ENCODE measurements at places on chromosomes 3 and 15.

GRCh38 chr3:141278196-141279076, 46.8 kb downstream of the PXYLP1 start:
- DNase-seq: no peak

DNA sequence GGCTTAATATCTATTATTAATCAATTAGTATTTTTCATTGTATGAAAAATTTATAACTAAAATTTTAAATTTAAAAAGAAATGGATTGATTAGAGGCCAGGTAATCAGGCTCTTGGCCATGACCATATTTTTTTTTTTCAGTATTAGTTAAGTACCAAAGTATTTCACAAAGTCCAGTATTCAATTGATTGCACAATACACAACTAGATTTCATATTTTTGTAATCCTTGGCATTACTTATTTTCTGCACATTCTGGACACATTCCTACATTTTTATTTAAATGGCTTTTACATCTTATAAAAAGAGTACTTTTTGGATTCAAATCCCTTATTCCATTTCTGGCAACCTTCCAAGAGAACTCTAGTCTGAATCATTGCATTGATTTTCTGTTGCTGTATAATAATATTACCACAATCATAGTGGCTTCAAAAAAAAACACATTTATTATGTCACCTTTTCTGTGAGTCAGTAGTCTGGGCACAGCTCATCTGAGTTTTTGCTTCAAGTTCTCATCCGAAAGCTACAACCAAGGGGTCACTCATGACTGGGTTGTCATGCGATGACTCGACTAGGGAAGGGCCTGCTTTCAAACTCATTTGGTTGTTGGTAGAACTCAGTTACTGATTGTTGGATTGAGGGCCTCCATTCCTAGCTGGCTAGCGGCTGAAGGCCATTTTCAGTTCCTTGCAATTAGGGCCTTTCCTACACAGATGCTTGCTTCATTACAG, 90.7 kb downstream of the CNTN6 start:
- no peak for DNase-seq

GRCh38 chr15:38005953-38006808, 71.7 kb downstream of the TMCO5A start:
- DNase-seq: no peak

DNA sequence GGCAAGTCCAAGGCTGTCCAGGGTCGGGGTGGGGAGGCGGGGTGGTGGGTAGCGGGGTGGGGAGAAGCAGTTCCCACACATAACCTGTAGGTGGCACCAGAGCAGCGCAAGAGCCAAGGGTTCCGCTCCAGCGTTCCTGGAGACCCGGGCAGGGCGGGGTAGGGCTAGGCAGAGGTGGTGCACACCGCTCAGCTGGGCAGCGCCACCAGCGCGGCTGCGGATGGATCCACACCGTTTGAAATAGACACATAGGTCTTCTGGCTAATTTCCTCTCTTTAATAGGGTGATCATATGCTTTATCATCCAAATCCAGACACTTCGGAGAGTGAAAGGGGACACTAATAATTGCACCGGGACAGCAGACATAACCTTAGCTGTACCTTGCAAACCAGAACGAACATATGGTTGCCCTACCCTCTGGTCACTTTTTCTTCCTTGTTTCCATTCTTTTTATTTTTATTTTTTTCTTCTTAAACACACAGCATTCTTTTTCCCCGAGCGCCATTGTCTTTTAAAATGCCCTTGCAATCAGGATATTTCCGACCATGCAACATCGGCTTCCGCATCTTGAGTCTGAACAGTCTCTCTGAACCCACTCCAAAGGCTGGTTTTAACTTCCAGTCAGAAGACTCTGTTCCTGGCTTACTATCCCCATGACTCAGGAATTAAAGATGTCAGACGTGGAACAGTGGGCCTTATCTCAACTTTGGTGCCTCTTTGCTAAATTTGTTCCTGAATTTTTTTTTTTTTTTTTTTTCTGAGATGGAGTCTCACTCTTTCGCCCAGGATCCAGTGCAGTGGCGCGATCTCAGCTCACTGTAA, 12.5 kb upstream of the ZSCAN2 start:
- peak; percentile 60 for DNase-seq

GRCh38 chr3:42773409-42773751, 327 bp upstream of the CCDC13 start:
- DNase-seq: no peak

DNA sequence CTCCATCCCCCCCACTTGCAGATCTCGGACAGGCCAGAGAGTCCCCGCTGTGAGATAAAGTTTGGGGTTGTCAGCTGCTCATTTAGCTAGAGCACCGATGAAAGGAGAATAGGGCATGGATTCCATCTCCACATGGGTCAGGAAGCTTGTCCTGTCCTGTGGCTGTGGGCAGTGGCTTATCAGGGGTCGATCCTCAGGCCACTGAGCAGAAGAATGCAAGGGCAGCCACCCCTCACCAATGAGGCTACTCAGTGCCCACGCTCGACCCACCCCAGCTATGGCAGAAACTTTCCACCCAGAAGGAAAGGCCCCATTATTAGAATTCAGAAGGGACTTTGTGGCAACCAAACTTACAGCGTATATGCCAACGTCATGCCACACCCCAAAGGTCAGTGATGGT, 43.3 kb downstream of the CPN2 start:
- DNase-seq: no peak

GRCh38 chr15:80825361-80826030, 46.3 kb downstream of the CEMIP start:
- DNase-seq: no peak

DNA sequence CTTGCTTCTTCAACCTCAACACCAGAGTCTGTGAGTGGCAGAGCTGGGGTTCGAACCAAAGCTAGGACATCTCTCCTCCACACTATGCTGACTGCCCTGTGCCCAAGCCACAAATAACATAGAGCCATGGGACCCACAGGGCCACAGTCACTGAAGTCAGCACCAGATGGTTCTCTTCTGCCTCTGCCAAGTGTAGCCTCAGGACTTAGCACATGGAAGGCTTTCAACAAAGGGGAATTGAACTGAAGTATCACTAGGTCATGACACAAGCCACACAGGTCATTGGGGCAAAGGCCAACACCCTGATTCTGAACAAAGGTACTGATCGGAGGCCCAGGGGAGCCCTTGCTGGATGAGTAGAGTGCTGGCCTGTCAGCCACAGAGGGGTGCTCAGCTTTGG, 83.6 kb downstream of the BDH1 start:
- DNase-seq: no peak

- no peak for DNase-seq
These were observed 74.6 kb downstream of the GTPBP8 start for GRCh38 chr3:113065336-113065735.

DNA sequence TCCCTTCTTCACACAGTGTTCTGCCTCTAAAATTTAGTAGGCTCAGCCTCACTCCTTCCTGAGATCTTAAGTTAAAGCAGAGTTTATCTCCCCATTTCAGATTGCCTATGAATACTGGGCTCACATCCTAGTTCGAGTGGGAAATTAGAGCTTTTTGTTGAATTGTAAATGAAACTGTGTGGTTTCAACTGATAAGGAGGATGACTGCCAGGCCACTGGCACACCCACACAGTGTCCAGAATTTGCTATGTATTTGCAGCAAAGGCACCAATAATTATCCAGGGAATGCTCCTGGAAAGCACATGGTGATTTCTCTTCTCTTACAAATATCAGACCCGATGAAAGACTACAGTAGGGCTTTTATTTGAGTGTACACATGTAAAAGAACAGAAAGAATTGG, 308.1 kb upstream of the COL8A1 start:
- no peak for DNase-seq

DNA sequence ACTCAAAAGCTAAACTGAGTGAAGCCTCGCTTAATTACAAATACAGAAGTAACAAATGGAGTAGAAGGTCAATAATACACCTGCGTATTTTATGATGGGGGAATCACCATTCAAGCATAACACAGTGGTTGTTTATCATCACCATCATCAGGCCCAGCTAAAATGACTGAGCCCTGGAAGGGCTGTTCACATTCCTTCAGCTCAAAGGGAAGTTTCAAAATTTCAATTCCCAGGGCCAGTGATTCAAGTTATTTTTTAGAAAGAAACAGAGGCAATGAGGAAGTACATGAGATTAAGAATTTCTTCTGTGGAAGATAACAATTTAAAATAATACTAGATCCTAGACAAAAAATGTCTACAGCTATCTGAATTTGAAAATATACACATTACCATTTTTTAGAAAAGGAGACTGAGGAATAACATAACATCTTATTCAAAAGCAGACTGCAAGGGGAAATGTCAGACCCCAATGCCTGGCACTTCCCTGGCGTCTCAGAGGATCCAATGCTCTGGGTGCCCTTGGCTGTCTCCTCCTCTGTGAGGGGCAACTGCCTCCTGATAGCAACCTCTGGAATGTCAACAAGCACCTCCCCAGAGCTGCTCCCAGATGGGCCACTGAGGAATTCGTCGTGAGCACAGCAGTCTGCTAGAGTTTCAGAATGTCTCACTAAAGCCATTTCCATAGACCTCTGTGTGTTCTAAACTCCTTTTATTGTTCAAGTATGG, 22.8 kb downstream of the EHD4 start:
- DNase-seq: no peak

- no peak for DNase-seq
These were observed 51.9 kb downstream of the WWTR1 start for GRCh38 chr3:149605902-149606301.

- no peak for DNase-seq
These were observed 12.1 kb downstream of the VEPH1 start for GRCh38 chr3:157491136-157491535.

DNA sequence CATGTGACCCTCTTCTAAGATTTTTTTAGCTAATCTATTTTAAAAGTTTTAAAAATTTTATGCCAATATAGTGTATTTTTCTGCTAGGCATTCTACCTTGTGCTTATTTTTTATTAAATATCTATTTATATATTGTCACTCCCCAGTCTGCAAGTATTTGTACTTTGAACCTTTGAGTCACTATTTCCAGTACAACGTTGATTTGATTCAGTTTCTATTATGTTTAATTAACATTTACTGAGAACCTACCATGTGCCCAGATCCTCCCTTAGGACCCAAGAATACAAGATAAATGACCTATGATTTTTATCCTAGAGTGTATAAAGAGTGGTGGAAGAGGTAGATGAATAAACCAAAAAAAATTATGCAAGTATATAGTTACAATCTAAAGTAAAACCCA, 311.2 kb downstream of the DOCK3 start:
- DNase-seq: no peak

- no peak for DNase-seq
These were observed 1.1 kb upstream of the MUSTN1 start for GRCh38 chr3:52835766-52836470.

DNA sequence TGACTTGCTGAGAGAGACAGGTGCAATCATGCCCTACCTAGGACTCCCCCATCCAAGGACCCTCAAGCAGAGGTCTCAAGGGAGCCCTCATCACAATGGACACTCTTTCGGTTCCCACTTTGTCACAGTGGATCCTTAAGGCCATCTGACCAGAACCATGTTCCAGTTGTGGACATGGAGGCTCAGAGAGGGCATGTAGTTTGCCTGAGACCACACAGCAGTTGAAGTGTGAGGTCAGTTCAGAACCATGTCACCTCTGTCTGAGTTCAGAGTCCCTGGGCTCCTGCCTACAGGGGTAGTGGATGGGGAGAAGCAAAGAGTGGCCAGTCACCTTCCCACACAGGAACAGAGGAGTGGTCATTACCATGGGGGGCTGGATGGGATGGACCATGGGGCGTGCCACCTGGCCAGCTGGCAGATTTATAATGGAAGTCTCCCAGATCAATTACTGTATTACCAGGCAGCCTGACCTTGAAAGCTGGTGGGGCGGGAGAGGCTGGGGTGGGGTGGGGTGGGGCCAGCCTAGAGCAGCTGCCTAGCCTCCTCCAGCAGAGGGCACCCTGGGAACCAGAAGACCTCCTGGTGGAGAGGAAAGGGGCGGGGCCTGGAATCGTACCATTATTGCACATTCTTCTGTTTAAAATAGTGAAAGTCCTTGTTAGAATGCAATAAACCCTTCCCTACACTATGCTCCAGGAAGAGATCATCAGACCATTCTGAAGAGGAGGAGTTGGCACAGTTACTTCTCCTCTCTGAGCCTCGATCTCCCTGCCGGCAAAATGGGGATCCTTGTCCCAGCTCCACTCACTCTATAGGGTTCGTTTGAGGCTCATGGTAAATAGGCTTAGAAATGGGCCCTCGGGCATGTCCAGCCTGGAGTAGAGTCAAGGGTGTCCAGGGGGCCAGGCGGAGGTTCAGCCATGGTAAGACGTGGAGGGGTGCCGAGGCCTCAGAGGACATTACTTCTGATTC, 26.9 kb upstream of the LINGO1 start:
- DNase-seq: no peak

DNA sequence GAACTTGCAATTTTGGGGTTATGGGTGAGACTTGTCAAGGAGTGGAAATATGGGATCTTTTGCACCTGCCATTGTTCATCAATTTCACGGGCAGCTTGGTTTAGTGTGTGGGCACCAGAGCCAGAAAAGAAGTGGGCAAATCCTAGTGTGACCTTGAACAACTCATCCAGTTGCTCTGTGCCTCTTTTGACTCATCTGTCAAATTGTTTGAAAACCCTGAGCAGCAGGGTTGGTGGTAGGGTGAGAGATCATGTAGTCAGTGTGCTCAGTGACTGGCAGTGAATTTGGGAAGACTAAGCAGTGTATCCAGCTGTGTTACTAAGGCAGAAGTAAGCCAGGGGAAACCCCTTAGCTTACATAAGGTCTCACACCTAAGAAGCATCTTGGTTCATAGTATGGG, 293.0 kb upstream of the TRIM42 start:
- DNase-seq: no peak

- DNase-seq: no peak
These were observed 246.9 kb downstream of the GOLGA6L6 start for GRCh38 chr15:20294651-20295237.

DNA sequence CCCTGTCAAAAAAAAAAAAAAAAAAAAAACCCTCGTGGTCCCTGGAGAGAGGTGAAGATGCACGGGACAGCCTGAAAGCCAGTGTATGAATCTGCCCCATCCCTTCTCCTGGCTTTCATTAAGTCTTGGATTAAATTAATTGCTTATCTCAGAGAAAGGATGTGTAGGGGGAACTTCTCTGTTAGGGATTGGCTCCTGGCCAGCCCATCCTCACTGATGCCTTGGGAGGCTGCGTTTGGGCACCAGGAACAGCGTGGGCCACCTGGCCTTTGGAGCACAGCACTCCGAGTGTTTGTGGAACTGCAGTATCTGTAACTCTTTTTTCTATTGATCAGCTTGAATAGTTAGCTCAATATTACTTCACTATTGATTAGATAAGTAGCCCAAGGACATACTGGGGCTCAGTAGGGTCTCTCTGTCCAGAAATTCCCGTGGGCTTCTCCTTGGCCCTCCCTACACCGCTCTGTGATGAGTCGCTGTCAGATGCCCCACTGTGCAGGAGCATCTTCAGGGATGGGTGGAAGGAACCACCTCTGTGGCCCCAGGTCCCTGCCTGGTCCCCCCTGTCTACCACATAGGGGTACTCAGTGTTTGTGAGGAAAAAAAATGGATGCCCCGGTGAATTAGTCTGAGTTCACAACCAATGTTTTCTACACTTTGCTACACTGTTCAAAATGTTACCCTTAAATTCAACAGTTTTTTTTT, 2.0 kb downstream of the PXYLP1 start:
- DNase-seq: no peak
